ENCODE measurements at places on chromosomes 4 and X.

DNA sequence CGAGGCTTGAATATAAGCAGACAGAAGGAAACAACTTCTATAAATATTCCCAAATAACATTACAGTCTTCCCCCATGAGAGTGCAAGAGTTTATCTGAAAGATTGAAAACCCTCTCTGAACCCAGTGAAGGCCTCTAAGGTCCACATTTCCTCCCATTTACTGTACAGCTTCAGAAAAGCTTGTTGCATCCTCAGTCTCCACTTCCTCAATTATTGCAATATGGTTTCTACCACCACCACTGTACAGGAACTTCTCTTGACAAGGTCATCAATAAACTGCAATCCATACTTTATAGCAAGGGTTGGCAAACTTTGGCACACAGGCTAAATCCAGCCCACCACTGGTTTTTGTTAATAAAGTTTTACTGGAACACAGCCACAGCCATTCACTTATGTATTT is 239.0 kb downstream of the THOC2 start:
- no peak for DNase-seq

- no peak for DNase-seq
These were observed 5.0 kb downstream of the GPR78 start for GRCh38 chr4:8585186-8585585.

GRCh38 chr4:140724760-140725159 is 31.4 kb downstream of the TBC1D9 start:
- DNase-seq = no peak

GRCh38 chr4:17690898-17691297 is 76.5 kb downstream of the MED28 start:
- DNase-seq = no peak

GRCh38 chrX:54024350-54024749 is 19.9 kb downstream of the PHF8 start:
- DNase-seq = no peak

- DNase-seq = no peak
These were observed 14.2 kb downstream of the DHRSX start for GRCh38 chrX:2486476-2487133.

DNA sequence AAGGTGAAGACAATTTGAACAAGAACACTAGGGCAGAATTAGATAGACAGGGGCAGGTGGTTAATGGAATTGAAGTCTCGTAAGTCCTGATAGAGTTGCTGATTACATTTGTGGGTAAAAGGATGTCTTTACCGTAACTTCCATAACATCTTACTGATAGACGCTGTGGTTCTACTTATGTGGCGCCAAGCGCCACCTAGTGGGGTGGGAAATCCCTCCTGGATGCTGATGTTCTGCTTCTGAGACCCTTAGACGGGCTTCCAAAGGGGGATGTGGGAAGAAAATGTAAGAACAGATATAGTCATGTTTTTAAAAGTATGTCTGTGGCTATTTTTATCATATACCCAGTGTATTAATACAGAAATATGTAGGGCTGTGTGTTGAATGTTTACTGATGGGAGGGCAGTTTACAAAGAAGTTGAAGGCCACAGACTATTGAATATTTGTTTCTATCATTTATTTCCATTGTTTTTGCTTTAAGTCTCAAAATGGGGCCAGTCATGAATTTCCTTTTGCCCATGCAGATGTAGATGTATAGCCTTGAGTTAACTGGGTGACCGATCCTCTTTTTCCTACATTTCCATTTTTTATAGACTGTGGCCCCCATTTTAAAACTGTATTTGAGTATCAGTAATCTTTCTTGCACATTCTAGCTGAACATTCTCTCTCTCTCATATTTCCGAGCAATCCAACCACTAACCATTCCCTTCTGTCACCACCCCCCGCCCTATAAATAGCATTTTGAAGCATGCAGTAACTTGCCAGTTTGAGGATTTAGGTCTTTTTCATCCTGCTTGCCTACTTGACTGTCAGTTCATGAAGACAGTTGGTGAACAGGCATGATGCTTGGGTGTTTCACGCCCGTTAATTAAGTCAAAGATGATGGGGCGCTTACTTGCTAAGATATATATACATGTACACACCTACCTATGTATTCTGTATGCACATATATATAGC is 12.1 kb upstream of the TLR8 start:
- no peak for DNase-seq

GRCh38 chr4:21191317-21191716 is 491.1 kb downstream of the PACRGL start:
- DNase-seq = no peak

- DNase-seq = no peak
These were observed 148.6 kb upstream of the NWD2 start for GRCh38 chr4:37095925-37096324.

All from cortex of kidney (tissue), 1 donor.